ENCODE measurements at places on chromosomes 4 and X.

GRCh38 chr4:43316813-43317212, 424.3 kb downstream of the GRXCR1 start:
- no peak for DNase-seq

DNA sequence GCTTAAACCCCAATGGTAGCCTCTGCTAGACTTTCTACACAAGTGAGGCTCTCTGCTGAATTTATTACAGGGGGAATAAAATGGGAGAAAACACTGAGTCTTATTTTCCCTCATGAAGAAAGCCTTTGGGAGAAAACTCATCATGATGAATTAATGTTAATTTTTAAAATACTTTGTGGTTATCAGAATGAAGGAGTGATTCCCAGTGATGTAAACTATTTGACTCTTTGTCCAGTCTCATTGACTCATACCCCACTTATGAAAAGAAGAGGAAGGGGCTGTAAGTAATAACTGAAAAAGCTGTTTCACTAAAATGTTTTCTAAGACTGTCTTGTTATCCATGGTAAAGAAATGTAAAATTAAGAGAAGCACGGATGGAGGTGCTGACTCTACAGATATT, 208.8 kb downstream of the GRIA3 start:
- no peak for DNase-seq

DNA sequence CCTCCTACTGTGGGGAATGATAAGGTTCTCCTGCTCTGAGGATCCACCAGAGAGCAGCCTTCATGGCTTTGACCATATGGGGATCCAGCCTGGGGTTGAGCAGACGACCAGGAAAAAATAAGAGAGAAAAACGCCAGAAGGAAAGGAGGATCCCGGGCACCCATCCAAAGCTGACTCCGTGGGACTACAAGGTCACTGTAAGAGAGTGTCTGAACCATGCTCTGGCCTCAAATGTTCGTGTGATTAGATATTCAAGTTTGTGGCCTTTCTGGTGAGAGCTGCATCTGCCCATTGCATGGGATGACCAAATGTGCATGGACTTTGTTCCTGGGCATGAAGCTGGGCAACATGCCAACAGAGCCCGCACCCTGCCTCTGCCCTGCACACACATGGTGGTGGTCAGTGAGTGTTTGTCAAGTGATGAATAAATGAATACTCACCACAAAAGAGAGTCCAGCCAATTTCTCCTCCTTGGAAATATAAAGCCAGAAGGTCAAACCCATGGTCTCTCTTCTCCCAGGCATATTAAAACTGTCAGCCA, 346.0 kb upstream of the GATB start:
- no peak for DNase-seq

DNA sequence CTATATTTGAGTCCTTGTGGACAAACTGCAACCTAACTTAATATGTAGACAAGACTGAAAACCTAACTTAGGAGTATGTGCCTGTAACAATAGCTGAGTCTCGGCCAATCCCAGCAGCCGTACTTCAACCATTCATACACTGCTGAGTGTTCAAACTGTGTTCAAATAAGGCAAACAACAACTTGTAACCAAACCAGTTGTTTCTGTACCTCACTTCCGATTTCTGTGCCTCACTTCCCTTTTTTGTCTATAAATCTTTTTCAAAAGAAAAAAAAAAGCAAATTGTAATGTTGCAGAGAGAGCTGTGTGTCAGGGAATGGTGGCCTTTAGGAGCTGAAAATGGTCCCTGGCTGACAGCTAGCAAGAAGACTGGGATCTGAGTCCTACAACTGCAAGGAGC, 46.0 kb downstream of the GEMIN8 start:
- DNase-seq = no peak

GRCh38 chr4:6343939-6344408, 74.3 kb downstream of the WFS1 start:
- peak; percentile 73 for DNase-seq

All from endodermal cell (in vitro differentiated cells).